CD4-positive, alpha-beta T cell treated with Interleukin-15 for 4 hours (primary cell): ENCODE measurements at places on chromosomes 5 and 9.

- no peak for DNase-seq
Observed at GRCh38 chr5:3385991-3386519, 209.6 kb upstream of the IRX1 start.

DNA sequence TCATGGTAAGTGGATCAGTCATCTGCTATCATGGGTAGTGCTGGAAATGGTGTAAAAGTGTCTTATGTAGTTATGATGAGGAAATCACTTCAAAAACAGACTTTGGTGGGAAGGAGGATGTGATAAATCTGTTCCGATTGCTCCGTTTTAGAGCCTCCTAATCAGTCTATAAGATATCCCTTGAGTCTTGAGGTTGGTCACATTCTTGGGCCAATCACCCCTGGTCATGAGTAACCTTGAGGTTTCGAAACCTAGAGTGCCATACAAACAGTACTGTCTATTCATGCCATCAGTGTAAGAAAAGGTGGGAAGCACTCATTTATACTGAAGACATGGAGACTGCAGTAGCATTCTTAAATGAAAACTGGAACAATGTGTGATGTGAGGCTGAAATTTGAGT lies 45.8 kb downstream of the LRRTM2 start:
- no peak for DNase-seq

- DNase-seq = peak; percentile 61
Observed at GRCh38 chr5:96660971-96661854, 963 bp upstream of the CAST start.

GRCh38 chr9:36488389-36488756 lies 84.3 kb upstream of the MELK start:
- no peak for DNase-seq

- DNase-seq = no peak
Observed at GRCh38 chr5:15026011-15026893, 154.7 kb upstream of the ANKH start.

- DNase-seq = peak; percentile 52
Observed at GRCh38 chr5:175521313-175521833, 43.0 kb downstream of the SFXN1 start.

DNA sequence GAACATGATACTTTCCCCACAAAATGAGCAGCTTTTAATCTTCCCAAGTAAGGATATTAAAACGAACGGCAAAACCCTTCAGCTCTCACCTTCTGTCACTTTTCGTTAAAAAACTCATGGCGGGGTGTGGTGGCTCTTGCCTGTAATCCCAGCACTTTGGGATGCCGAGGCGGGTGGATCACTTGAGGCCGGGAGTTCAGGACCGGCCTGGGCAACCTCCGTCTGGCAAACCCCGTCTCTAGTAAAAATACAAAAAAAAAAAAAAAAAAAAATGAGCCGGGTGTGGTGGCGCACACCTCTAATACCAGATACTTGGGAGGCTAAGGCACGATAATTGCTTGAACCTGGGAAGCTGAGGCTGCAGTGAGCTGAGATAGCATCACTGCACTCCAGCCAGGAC lies 902 bp downstream of the TMED9 start:
- no peak for DNase-seq

GRCh38 chr5:124341066-124341858 lies 405.2 kb downstream of the ZNF608 start:
- no peak for DNase-seq
